HFFc6 (cell line): ENCODE measurements at places on chromosomes 5 and 9.

DNA sequence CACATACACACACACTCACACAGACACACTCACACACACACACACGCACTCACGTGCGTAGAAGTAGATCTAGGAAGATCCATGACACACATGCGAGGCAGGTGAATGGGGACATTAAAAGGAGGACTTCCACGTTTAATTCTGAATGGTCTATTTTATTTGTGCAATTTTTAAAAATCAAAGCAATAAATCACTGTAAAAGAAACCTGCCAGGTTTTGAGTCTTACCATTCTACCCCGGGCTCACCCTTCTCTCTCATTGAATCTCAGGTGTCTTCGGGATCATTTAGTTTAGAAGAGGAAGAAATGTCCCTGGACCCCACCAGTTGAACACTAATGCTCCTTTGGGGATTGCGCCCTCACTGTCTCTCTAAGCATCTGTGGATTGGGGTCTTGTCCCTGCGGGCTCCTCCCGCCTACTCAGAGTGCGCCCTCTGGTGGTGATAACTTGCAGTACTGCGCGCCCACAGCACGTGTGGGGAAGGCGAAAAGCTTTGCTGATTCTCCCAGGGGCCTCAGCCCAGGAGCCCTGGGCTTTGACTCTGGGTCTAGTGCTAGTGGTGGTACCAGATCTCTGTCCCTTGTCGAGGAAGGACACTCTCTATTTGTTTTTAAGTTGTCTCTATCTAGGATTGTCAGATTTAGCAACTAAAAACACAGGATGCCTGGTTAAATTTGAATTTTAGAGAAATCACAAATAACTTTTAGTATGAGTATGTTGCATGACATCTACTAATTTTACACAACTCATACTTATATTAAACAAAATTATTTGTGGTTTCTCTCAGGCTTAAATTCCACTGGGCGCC is 34.8 kb downstream of the BOD1 start:
- no peak for DNase-seq

- no peak for DNase-seq
These were observed 74.2 kb downstream of the TSPAN17 start for GRCh38 chr5:176721509-176721908.

DNA sequence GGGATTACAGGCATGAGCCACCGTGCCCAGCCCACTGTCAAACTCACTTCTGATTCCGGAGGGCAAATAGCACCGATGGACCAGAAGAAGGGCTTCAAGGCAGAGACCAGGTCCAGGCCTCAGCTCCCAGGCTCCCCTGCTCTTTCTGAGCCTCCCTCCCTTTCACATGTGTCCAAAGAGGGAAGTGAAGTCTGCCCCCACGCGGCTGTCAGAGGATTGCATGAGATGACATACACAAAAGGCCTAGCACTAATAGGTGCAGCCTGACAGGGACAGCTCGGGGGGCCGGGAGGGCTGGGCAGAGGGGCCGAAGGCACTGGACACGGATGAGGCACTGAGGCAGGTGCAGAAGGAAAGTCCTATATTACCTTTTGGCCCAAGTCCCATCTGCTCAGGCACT is 16.1 kb downstream of the FBP1 start:
- no peak for DNase-seq

DNA sequence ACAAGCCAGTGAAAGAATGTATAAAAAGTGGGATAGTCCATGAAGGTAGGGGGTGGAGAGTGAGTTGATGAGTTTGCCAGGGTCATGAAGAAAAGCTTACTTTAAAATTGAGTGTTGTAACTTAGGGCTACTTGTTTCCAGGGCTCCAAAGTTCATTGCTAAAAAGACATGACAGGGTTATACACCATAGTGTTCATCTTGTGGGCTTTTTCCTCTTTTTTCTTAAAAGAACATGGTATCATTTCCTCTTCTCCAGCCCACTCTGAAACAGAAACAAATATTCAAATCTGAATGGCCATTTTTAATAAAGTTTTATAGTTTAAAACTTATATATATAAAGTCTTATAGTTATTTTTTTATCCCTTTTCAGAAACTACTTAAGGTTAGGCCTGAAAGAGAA is 115.7 kb upstream of the SMC2 start:
- no peak for DNase-seq

DNA sequence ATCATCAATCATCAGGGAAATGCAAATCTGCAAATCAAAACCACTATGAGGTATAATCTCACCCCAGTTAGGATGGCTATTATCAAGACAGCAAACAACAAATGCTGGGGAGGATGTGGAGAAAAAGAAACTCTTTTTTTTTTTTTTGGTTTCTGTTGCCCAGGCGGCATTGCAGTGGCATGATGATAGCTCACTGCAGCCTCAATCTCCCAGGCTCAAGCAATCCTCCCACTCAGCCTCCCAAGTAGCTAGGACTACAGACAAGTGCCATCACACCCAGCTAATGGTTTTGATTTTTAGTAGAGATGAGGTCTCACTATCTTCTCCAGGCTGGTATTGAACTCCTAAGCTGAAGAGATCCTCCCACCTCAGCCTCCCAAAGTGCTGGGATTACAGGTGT is 5.4 kb upstream of the CNTRL start:
- no peak for DNase-seq
